Cerebellum (tissue), 4 donors: ENCODE measurements at places on chromosomes 1 and 21. TPM values are rescaled to one million over a fixed set of nuclear protein-coding genes. Genes with fewer than 3 reads are reported as not detected.
A peak's percentile ranks its signal among the peaks of the same experiment; 100 is the strongest.

GRCh38 chr1:54784066-54784465 lies 17.1 kb downstream of the TTC22 start:
- no peak for DNase-seq

- peak; percentile 82 for DNase-seq
Observed at GRCh38 chr1:112905395-112906149, 50.4 kb downstream of the SLC16A1 start.

GRCh38 chr1:200034262-200034557 lies 6.7 kb downstream of the NR5A2 start:
- DNase-seq = no peak

DNA sequence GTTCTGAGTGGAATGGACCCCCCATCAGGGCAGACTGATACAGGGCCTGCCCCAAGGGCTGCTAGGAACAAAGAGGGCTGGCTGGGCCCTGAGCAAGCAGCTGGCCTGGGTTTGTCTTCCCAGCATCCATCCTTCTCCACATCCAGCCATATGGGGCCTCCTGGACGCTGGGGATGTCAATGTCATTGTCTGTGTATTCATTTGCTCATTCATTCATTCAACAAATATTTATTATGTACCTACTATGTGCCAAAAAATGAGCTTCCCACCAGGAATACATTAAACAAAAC lies 15.6 kb upstream of the ECE1 start:
- no peak for DNase-seq

GRCh38 chr1:14301704-14302024 lies 296.8 kb upstream of the KAZN start:
- DNase-seq = no peak

GRCh38 chr1:54114955-54115354 lies 37.8 kb downstream of the CDCP2 start:
- DNase-seq = no peak

DNA sequence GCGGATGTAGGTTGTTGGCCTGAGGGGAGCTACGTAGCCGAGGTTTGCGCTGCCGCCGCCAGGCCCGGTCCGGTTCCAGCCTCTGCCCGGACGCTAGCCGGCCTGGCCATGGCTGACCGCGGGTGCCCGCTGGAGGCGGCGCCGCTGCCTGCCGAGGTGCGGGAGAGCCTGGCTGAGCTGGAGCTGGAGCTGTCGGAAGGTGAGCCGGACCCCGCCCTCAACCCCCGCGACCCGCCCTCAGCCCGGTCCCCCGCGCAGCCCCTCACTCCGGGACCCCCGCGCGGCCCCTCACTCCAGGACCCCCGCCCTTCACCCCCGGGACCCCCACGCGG lies 299 bp downstream of the DIP2A start:
- DNase-seq = no peak

DNA sequence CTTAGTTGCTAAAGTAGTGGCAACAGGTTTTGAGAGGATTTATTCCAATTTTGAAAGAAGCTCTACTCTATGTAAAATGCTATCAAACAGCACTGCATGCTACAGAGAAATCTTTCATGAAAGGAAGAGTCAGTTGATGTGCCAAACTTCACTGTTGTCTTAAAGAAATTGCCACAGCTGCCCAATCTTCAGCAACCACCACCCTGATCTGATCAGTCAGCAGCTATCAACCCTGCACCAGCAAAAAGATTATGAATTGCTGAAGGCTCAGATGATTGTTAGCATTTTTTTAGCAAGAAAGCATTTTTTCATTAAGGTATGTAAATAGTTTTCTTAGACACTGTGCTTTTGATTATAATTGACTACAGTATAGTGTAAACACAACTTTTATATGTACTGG lies 49.6 kb downstream of the SLC9C2 start:
- DNase-seq = no peak

GRCh38 chr21:18244671-18245463 lies at the start of gene CHODL:
Gene CHODL (plus strand): TSS chr21:18244833. CDS start chr21:18245224, 391 bp downstream.
- DNase-seq = peak; percentile 11

DNA sequence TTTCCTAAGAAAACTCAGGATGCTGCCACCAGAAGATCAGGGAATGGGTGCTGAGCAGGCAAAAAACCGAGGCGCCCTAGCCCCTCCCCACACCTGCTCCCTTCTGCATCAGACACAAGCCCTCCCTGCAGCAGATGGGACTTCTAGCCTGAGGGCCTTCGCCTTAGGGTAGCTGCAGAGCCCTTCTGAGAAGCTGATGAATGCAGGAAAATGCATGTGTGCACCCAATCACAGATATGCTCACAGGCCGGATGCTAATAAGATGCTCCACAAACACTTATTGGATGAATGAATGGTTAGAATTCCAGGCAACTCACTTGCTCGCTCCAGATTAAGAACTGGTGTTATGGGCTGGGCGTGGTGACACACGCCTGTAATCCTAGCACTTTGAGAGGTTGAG lies 6.8 kb upstream of the C1orf210 start:
- no peak for DNase-seq

DNA sequence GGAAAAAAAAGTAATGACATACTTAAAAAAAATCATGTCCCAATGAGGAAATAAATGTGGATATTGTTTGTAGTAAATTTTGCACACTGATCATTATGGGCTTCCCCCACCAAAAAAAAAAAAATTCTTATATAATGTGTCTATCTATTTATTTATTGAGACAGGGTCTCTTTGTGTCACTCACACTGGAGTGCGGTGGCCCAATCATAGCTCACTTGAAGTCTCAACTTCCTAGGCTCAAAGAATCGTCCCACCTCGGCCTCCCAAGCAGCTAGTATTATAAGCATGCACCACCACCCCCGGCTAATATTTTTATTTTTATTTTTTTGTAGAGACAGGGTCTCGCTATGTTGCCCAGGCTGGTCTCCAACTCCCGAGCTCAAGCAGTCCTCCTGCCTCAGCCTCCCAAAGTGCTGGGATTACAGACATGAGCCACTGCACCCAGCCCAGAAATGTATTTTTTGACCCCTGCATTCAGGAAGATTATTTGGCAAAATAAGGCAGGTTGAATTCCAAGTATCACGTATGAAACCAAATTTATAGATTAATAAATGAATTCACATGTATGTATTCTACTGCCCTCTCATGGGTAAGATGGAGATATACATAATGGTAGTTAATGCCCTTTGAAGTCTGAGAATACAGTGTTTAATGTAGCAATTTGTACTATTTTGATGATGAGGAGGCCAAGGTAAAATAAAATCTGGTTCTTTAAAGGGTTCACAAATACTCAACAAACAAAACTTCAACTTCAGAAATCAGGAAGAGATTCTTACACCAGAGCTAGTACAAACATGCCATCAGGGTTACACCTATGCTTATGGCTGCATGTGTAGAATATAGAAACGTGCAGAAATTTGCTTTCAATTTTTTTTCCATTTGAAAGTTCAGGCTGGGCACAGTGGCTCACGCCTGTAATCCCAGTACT lies 1.4 kb upstream of the DENND2C start:
- peak; percentile 10 for DNase-seq

DNA sequence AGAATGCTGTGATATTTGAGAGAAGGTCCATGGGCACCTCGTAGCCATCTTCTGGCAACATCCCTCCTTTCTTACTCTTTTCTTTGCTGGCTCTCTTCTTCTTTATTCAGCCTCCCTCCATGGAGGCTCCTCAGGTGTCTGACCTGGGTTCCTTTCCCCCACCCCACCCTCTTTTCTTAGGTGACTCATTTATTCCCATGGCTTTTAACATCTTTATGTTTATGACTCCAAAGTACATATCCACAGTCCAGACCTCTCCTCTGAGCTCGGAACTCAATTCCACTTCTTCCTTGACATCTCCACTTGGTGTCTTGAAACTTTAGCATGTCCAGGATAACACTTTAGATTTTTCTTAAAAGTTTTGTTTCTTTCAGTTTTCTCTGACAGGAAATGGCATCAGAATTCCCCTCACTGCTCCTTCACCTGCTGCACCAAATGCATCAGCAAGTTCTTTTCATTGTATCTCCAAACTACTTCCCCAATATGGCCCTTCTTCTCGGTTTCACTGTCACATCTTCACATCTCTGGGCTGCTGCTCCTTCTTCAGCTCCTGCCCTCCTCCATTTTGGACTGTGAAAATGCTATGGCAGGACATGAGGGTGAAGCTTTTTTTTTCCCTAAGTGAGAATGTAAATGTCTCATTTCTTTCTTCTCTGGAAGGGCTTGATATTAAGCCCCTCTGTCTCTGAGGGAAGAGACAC lies 95.9 kb downstream of the GIPC2 start:
- no peak for DNase-seq

DNA sequence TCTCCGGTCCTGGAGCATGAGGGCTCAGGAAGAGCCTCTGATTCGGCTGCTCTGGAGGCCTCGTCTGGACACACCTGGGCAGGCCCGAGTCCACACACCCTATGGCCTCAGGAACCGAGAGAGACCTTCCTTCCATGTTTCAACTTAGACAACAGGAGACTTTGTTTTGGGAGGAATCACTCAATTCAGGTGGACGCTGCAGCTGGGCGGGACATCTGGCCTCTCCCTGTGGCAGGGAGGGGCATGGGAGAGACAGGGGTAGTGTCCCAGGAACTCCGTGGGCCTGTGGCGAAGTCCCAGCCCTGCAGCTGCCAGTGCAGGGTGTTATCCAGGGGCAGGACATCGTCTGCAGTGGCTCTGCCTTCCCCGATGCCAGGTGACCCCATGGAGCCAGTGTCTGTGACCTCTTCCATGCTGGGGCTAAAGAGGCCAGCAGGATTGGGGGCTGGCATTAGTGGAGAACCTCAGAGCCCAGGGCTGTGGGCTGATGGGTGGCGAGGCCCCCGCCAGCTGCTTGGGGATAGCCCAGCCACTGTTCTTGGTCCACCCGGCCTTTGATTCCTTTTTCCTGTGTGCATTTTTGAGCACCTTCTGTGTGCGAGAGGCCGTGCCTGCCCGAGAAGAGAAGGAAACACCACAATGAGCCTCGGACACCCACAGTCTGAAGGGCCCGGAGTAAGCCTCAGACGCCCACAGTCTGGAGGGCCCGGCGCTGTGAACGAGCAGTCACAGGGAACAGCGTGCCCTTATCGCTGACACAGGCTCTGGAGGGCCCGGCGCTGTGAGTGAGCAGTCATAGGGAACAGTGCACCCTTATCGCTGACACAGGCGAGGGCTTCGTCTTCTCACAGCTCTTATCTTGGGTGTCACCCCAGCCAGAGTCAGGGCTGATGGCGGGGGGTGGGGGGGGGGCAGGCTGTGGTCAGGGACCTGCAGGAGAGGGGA lies 6.2 kb downstream of the COL18A1 start:
- DNase-seq = no peak

DNA sequence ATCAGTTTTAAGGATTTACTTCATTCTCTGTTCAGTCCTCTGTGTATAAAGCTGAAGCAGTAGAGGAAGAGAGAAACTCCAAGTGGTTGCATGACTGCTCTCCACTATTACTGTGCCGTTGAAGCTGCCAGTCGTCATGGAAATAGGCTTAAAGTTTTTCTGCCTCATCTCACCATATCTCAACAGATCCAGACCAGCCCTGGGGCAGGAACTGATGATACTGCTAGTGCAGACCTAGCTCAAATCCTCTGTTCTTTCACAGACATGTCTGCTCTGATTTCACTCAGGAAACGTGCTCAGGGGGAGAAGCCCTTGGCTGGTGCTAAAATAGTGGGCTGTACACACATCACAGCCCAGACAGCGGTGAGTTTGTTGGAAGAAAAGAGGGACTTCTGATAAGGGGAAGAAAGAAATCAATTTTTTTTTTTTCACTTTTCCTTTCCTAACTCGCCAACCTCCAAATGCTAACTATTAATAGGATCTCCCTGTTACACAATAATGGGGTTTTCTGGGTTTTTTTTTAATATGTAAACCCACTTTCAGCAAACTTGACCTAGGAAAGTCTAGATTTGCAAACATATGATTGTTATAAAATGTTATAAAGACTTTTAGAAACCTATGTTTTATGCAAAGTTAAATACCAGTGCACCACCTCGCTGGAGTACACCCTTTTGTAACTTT lies 22.2 kb upstream of the STRIP1 start:
- DNase-seq = no peak

DNA sequence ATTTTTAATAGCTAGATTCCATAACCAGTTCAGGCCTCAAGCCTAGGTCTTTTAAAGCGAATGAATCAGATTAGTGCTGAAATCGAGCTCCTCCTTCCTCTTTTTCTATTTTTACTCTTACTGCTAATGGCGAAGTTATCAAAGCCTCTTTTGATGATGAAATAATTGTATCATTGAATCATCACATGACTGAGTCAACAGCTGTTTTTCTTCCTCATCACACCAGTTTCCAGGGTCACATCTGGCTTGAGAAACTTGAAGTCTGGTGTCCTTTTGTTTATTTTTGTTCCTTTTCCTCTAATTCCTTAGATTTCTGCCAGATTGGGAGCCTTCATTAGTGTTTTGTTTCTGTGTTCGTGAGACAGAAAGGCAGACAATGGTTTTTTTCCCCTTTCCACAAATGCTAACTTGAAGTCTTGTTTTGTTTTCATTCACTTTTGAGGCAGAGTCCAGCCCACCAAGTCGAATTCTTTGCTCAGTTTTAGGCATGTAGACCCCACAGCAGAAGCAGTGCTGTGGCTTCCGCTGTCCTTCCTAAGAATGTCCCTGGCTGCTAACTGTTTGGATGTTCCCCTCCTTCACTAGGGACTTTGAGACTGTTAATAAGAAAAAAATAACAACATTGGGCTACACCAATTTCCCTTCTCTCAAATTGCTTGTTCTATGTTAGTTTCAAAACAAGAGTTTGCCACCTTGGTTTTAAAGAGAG lies 51.9 kb upstream of the FMOD start:
- no peak for DNase-seq

GRCh38 chr1:235852887-235853286 lies 13.8 kb downstream of the LYST start:
- DNase-seq = no peak

DNA sequence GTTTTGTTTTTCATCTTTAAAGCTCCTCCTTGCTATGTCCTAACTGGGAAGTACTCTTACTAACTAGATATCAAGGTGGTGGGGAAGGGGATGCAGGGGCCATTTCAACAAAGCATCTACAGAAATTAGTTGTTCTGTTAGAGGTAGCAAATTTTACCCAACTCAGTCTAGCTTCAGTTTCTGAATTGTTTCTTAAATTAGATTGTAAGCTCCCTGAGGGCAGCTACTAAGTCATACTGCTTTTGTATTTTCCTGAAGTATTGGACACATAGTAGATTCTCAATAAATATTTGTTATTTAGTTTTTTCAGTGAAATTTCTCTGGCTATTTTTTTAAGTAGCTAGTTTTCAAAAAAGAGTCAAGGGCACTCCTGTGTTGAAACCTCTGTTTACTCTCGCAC lies 1.8 kb downstream of the UBAP2L start:
- DNase-seq = no peak

- no peak for DNase-seq
Observed at GRCh38 chr1:172867216-172867818, 183.4 kb downstream of the TNFSF18 start.

- no peak for DNase-seq
Observed at GRCh38 chr1:209756615-209757445, 977 bp downstream of the TRAF3IP3 start.

The CNKSR1 gene
- total RNA-seq = 4.1 TPM

The SCNM1 gene
- total RNA-seq = 16.7 TPM

The CTSE gene
- not detected for total RNA-seq

The ZNF362 gene
- 12.5 TPM for total RNA-seq

The PKP1 gene
- 0.45 TPM for total RNA-seq

The NLRP3 gene
- total RNA-seq = 0.73 TPM

The UBIAD1 gene
- 17.8 TPM for total RNA-seq

The SIK1 gene
- total RNA-seq = 2.1 TPM
